ENCODE measurements at places on chromosomes 5 and 9.

DNA sequence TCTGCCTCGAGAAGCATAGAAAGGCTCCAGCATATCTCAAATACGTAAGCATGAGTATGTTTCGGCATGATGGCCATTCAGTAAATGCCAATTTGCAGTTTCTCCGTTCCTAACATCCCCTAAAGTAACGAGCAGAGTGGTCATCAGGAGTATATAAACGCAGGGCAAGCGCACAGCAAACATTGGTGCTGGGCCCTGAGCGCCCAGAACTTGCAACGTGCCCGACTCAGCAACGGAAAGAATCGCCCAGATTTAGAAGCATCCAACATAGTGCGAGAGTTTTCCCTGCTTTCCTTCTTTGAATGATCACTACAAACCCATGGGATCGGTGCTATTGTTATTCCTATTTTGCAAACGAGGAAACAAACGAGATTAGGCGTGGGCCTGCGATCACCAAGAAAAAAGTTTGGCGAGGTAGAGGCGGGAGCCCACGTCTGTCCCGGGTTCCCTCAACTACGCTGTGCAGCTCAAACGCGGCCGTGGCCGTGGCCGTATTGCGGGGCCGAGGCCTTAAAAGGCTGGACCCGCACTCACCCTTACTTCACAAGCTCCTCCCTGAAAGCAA lies 505 bp downstream of the RPS14 start:
- peaks cover 10% of the 10 kb centered on the region for H3K4me1 ChIP-seq
- DNase-seq: no peak
- peak overlapping the region; percentile 92 for H3K27ac ChIP-seq

DNA sequence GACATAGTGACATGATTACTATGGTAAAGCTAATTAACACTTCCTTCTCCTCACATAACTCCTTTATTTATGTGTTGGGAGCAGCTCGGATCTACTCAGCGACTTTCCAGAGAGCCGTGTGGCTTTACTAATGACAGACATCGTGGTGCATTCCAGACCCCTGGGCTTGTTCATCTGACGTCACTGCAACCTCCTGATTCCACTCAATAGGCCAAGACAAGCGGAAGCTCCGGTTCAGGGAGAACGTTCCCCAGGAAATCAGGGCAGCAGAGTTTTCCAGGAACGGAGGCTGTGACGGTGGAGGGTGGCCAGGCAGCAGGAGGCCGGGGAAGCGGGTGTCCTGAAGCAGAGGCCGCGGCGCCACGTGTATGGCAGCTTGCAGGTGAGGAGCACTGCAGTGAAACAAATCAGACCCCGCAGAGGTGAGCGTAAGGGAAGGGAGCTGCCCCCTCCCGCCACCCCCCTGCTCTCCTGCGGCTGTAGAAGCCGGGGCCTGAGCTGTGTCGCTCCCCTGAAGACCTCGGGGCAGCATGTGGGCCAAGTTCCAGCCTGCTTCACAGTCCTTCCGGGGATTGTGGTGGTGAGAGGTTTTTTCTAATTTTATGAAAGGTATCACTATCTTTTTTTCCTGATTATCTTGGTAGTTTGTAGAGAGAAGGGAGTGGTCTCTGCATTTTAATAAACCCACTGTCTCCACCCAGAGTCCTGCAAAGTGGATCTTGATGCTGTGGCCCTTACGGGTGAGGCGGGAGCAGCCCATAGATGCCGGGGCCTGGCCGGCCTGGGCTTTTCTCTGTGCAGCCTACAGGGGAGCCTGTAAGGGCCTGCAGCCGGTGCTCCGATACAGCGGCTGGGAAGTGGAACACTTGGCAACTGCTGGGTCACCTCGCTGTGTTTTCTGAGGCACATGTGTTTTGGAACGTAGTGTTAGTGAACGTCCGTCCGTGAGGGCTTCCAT lies 220.4 kb upstream of the IRX4 start:
- H3K4me1 ChIP-seq: no peaks in the 10 kb centered on the region
- DNase-seq: no peak
- H3K4me3 ChIP-seq: no peak overlapping the region

DNA sequence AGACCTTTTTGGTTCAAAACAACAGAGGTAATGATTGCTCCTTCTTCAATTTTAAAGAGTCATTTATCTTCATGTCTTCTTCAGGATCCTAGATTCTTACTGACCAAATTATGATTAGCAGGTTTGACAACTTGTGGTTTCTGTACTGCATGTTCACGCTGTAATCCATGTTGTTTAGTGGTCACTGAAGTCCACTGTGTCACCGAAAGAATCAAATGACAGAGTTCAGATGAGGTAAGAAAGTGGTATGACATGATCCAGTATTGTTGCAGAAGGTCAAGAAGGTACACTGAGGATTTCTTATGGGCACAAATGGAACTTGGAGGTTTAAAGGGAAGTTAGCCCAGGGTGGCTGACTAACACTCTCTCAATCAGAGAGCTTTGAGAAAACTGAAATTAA lies 649.2 kb downstream of the EFNA5 start:
- H3K4me3 ChIP-seq: no peak overlapping the region
- H3K27ac ChIP-seq: no peak overlapping the region
- DNase-seq: no peak
- no peaks in the 10 kb centered on the region for H3K36me3 ChIP-seq
- H3K27me3 ChIP-seq: no peaks in the 10 kb centered on the region
- H3K4me1 ChIP-seq: peaks cover 7% of the 10 kb centered on the region

GRCh38 chr5:180889381-180889780 lies 9.6 kb upstream of the BTNL8 start:
- DNase-seq: no peak
- no peaks in the 10 kb centered on the region for H3K36me3 ChIP-seq
- H3K4me3 ChIP-seq: no peak overlapping the region
- H3K4me1 ChIP-seq: no peaks in the 10 kb centered on the region
- H3K27me3 ChIP-seq: no peaks in the 10 kb centered on the region

DNA sequence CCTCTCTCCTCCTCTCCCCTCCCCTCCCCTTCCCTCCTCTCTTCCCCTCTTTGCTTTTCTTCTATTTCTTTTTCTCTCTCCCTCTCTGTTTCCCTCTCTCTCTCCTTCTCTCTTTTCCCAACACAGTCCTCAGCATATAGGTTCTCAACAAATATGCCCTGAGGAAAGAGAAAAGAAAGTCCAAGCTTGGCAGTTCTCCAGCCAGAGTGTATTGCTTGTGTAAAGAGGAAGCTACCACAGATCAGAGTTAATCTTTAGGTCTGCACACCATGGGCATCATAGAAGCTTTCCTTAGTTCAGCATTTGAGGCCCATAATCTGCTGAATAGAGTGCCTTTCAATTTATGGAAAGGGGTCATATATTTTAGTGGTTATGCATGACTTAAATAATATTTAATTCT lies 382.8 kb upstream of the WWC1 start:
- H3K4me1 ChIP-seq: no peaks in the 10 kb centered on the region
- H3K27me3 ChIP-seq: no peaks in the 10 kb centered on the region
- H3K27ac ChIP-seq: no peak overlapping the region
- DNase-seq: no peak

DNA sequence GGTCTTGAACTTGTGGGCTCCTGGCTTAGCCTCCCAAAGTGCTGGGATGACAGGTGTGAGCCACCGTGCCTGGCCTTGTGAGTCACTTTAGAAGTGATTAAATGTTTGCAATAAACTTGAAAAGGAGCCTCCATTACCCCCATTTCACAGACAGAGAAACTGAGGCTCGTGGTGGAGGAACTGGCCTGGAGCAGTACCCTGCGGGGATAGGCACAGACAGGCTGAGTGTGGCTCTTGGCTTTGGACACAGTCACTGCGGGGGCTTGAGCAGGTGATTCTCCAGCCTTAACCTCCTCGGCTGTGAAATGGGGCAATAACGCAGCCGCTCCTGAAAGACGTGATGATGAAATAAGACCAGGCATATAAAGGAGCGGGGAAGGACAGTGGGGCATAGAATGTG lies 40.9 kb upstream of the IER5L start:
- no peaks in the 10 kb centered on the region for H3K36me3 ChIP-seq
- H3K27ac ChIP-seq: no peak overlapping the region
- no peak for DNase-seq
- H3K4me3 ChIP-seq: no peak overlapping the region
- H3K27me3 ChIP-seq: no peaks in the 10 kb centered on the region

DNA sequence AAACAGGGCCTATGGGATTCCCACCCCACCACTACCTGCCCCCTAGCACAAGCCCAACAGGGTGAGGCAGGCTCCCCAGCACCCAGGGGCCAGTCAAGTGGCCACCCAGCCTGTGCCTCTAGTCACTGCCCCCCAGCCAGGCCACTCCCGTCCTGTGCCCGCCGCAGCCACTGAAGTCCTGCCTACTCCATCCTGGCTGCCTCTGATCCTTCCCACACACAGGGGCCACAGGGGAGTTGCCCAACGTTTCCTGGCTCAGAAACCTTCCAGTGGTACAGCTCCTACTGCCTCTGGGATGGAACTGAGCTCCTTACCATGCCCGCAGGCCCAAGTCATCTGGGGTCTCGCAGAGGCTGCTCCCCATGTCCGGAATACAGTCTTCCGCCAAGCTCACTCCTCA lies 70.2 kb upstream of the STXBP1 start:
- H3K27me3 ChIP-seq: no peaks in the 10 kb centered on the region
- peak overlapping the region; percentile 90 for H3K27ac ChIP-seq
- H3K4me3 ChIP-seq: peak overlapping the region; percentile 49
- peak; percentile 78 for DNase-seq
